Stimulated activated CD8-positive, alpha-beta memory T cell treated with anti-CD3 and anti-CD28 coated beads, Interleukin-12 subunit alpha, Interleukin-12 subunit beta, amount 100 ng/mL, for 4 hours (primary cell): ENCODE measurements at places on chromosomes 7 and 10.

GRCh38 chr10:130363051-130363450 lies 226.9 kb downstream of the GLRX3 start:
- no peak for DNase-seq

GRCh38 chr7:1137517-1138167 lies 22.4 kb downstream of the ZFAND2A start:
- DNase-seq: no peak

- no peak for DNase-seq
These were observed 18.8 kb upstream of the DPYSL4 start for GRCh38 chr10:132167976-132168375.

- DNase-seq: no peak
These were observed 160.6 kb downstream of the ADARB2 start for GRCh38 chr10:1576467-1577372.

- DNase-seq: no peak
These were observed 165.6 kb upstream of the FAM3C start for GRCh38 chr7:121561717-121562116.

GRCh38 chr7:120021085-120021484 lies 251.9 kb upstream of the KCND2 start:
- DNase-seq: no peak

DNA sequence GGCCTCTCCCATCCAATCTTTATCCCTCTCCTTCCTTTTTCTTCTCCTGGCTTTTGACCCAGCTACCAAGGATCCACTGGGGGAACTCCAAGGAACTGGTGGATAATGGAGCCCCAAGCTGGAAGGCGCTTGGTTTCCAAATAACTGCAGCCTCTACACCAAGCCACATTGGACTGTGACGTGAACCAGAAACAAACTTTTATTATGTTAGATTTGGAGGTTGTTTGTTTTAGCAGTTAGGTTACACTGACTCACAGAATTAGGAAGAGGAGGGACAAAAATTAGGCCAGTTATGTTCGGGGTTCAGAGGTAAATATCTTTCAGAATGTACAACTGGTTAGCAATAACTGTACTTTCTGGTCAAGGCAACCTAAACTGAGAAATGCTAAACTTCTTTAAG lies 21.3 kb upstream of the ANK3 start:
- DNase-seq: no peak

DNA sequence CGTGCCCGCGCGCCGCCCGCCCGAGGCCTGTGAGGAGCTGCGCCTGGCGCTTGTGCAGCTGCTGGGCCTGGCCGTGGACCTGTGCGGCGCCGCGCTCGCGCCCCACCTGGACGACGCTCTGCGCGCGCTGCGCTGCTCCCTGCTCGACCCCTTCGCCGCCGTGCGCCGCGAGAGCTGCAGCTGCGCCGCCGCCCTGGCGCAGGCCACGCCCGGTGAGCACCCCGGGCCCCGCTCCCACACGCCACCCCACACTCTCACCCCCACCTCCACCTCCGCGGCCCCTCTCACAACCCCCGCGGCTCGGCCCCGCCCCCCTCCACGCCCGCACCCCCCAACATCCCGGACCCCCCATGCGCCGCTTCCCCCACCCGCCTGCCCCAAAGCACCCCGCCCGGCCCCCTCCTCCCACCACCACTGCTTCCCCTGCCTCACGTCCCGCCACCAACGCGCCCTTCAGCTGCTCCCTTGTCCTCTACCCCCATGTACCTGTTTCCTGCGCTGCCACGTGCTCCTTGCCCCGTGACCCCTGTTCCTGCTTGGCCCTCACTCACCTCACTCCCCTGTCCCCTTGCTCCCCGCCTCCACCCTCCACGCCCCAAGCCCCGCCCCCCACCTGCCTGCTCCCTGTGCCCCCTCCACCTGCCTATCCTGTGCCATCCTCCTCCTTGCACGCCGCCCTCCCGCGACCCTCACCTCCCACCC lies at the start of gene PRKAR1B:
Gene PRKAR1B (minus strand): TSS at position 178 of the 702 bp plus-strand sequence. CDS start 15,776 bp downstream, outside the sequence.
- DNase-seq: peak; percentile 45

DNA sequence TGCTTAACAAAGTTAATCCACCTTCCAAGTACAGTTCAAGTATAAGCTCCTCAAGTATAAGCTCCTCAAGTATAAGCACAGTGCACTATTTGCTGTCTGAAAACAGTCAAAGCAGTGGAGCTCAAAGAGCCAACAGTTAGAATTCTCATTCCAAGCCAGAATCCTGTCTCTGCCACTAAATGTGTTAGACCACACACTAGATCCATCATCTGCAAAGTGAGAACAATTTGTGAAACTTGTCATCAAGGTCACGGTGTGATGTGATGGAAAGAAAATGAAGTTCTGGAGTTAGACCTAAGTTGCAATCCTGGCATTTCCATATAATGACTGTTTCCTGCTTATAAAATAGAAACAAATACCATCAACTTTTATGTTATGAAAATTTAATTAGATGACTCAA lies 602.5 kb downstream of the TNS3 start:
- no peak for DNase-seq

DNA sequence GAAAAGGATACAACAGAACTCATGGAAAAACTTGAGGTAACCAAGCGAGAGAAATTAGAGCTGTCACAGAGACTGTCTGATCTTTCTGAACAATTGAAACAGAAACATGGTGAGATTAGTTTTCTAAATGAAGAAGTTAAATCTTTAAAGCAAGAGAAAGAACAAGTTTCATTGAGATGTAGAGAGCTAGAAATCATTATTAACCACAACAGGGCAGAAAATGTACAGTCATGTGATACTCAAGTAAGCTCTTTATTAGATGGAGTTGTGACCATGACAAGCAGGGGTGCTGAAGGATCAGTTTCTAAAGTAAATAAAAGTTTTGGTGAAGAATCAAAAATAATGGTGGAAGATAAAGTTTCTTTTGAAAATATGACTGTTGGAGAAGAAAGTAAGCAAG lies 62.1 kb downstream of the AKAP9 start:
- DNase-seq: no peak

- DNase-seq: no peak
These were observed 247.6 kb upstream of the HGF start for GRCh38 chr7:82017334-82017943.

DNA sequence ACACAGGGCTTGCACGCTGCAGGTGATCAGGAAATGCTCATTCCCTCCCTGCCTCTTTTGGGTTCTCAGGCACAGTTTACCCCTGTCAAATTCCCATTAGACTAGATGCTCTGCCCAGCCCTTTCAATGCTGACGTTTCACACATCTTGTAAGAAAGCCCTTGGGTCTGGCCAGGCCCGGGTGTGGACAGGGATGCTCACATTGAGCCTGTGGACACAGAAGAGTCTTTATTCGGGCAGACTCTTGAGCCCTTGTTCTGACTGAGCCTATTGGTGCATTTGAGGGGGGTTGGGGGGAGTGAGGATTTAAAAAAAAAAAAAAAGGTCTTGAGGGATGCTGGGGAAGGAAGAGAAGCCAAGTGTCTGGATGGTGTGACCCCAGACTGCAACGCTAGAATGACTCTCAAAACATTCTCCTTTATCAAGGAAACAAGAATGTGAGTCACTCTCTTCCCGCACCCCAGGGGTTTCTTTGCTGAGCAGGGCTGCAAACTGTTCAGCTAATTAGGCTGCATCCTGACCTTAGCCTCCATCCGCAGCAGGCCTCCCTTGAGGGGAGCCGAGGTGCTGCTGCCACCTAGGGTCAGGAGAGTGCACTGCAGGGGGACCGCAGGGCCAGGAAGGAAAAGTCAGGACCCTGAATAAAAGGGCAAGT lies 53.6 kb upstream of the TMEM72 start:
- peak; percentile 25 for DNase-seq

- no peak for DNase-seq
These were observed 953.0 kb upstream of the ZWINT start for GRCh38 chr10:57314046-57314445.

DNA sequence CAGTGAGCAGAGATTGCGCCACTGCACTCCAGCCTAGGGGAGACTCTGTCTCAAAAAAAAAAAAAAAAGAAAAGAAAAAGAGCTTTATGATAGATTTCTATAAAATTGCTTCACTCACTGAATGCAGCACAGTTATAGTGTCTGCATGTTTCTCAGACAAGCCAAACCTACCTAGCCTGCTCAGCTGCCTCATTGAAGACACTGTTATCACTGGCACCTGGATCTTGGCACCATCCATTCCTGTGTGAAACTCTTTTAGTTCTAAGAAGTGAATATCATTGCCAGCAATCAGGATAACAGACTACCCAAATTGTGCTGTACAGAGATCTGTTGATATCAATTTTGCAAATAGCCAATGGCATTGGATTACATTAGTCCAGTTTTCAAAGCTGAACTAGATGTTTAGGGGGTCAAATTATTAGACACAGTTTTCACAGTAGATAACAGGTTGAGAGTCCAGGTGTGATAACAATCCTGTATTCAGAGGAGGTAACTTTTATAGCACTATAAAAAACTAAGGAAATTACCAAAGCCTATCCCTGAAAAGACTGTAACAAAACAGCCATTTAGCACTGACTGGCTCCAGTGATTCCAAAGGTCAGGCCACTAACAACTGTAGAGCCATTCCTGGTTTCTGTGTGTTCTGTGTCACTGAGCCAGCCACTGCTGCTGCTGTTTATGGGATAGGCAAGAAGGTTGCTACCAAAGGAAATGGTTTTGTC lies 17.1 kb downstream of the PDSS1 start:
- no peak for DNase-seq

- DNase-seq: no peak
These were observed 142.6 kb downstream of the PLXDC2 start for GRCh38 chr10:19958787-19959186.

DNA sequence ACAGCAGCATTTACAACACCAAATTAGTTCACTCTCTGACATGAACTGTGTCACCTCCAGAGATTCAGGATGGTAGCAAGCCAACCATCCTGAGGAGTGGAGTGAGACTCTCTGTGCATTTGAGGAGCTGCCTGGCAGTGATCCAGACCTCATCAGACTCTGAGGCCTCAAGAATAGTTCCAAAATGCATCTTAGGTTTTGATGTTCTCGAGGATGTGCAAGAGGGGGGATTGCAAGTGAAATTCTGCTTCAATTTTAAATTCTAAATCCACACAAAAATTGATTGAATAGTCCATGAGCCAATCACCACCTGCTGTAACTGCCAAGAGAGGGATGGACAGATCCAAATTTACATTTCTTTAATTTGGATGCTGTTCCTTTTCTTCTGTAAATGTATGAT lies 49.7 kb downstream of the SLK start:
- no peak for DNase-seq

DNA sequence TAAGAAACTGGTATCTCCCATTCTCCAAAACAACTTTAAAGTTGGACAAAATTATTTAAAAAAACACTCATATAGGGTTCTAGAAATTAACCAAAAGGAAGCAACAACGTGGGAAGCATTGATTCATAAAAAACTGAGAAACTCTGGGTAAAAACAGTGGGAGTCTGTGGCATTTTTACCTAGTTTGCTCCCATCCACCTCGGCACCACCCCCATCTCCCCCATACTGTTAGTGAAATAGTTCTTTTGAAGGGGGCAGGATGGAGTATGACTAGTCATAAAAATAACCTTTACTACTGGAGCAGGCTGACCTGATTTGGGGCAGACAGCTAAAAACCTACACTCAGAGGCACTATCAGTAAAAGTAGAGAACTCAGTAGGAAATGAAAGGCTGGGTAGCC lies 123.2 kb downstream of the AVL9 start:
- no peak for DNase-seq

DNA sequence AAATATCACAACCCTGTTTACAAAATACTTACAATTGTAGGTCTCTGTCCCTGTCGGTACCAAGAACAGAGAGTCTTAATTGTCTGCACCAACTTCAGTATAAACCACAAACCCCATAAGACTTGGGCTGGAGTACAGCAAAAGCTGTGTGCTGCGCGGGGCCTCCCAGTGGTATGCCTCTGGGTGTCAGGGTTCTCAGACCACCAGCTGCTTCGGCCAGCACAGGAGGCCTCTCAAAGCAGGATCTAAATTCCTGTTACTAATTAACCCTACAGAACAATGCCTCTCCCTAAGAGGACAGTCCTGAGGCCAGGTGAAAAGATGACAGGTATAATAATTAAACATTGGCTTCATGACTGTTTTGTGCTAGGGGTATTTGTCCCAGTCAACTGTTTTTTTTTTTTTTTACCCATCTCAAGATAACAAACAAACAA lies 957 bp upstream of the SVIL start:
- DNase-seq: no peak

GRCh38 chr10:11326913-11327616 lies 284.4 kb downstream of the USP6NL start:
- DNase-seq: no peak

- no peak for DNase-seq
These were observed 3.4 kb upstream of the CHST12 start for GRCh38 chr7:2399848-2400587.

- no peak for DNase-seq
These were observed 19.4 kb upstream of the PAX2 start for GRCh38 chr10:100725869-100726426.
